ENCODE measurements at places on chromosomes 11 and 22. TPM values are rescaled to one million over a fixed set of nuclear protein-coding genes. Genes with fewer than 3 reads are reported as not detected.

The TRIM34 gene
- 4.6 TPM for total RNA-seq

- peak; percentile 78 for DNase-seq
Measured at GRCh38 chr22:22941831-22942510, 54.4 kb downstream of the IGLL5 start.

The PPP2R5B gene
- total RNA-seq, result 21.3 TPM

DNA sequence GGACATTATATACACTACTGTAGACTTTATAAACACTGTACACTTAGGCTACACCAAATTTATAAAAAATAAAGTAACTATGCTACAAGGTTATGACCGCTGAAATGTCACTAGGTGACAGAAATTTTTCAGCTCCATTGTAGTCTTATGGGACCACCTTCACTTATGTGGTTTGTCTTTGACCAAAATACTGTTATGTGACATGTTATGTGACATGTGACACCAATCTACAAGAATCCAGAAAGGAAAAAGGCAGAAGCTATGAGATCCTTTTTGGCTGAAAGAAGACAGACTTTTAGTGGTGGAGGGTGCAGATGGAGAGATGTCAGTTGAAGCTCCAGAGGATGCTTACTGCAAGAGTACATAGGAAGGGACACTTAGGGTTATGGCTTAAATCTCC, 1378.4 kb upstream of the TENM4 start:
- no peak for DNase-seq

Measured in osteocyte (in vitro differentiated cells).